Activated CD4-positive, alpha-beta T cell treated with anti-CD3 and anti-CD28 coated beads for 24 hours (primary cell): ENCODE measurements at places on chromosomes 6 and 20.

- no peak for DNase-seq
These were observed 135.9 kb downstream of the KHDRBS2 start for GRCh38 chr6:62150048-62150663.

GRCh38 chr6:142292166-142292924, 9.5 kb upstream of the ADGRG6 start:
- DNase-seq = no peak

DNA sequence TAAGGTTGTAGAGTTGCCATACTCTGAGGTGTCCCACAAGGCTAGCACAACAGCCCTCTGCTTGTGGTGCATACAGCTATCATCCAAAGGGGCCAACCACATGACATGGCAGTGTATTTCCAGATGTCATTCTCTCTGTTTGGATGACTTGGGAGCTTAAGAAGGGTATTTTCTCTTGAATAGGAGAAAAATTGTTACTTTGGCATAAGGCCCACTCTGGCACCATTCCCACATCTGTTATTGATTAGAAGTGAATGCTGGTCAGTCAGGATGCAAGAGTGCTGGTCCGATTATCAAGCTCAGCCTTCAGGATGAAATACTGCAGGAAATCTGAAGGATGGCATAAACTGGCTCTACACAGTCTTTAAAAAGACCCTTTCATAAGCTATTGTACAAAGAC, 83.6 kb upstream of the C20orf144 start:
- no peak for DNase-seq

DNA sequence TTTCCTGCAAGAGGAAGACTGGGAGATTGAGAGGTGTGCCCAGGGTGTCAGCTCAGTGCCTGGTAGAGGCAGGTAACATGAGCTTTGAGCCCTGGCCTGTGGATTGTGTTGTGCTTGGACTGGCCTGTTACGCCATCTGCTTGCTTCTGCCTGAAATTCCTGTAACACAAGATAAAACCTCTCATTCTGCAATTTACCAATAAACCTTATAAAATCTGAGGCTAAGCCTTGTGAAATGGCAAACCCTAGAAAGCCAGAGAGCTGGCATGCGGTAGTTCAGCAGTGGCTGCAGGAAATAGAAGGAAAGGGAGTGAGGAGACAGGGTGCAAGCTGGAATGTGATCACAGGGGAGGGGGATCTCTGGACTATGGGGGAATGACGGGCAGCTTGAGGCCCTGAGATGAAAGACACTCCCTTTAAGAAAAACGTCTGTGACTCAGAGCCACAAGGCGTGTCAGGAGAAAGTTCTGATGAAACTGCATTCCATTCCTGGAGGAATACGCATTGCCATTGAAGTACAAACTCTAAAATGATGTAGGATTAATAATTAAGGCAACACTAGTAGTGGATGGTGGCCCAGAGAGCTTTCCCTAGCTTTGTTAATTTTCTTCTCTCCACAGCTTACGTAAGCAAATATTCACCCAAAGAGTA, 26.3 kb upstream of the TFAP2A start:
- no peak for DNase-seq
